ENCODE measurements at places on chromosomes 16 and 17. TPM values are rescaled to one million over a fixed set of nuclear protein-coding genes. Genes with fewer than 3 reads are reported as not detected.

GRCh38 chr16:86663685-86664521 is 85.6 kb downstream of the FOXL1 start:
- DNase-seq = no peak

Gene RCVRN
- not detected for total RNA-seq

GRCh38 chr16:31200821-31201568 is 1.6 kb downstream of the PYCARD start:
- no peak for DNase-seq

- DNase-seq = peak; percentile 55
Observed at GRCh38 chr17:57995076-57995956, 7.3 kb upstream of the VEZF1 start.

Gene NPIPB4
- 49.4 TPM for total RNA-seq

DNA sequence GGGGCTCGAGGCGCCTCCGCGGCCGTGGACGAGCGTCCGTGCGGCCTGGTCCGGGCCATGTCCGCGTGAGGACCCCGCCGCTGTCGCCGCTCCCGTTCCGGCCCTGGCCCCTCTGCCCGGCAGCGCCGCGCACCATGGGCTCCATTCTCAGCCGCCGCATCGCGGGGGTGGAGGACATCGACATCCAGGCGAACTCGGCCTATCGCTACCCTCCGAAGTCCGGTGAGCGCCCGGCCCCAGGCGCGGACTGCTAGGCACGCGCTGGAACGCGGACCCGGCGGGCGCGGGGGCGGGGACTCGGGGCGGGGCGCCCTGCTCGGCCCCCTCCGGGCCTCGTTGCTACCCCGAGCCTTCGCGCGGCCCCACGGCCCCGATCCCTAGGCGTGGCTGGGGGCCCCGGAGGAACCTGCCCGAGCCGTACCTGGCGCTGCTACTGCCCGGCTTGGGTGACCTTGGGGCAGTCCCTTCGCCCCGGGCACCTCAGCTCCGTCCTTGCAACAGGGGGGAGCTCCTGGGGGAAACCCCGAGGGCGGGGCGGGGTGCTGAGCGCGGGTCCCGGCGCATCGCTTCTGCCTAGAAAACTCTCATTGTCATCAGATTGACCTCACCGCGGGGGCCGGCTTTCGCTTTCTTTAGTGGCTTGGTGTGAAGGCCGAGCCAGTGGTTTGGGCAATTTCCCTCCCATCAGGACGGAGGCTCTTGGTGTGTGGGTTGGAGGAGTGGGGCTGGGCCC is 367 bp downstream of the MGRN1 start:
- DNase-seq = peak; percentile 75

Gene CES5A
- 0.67 TPM for total RNA-seq

DNA sequence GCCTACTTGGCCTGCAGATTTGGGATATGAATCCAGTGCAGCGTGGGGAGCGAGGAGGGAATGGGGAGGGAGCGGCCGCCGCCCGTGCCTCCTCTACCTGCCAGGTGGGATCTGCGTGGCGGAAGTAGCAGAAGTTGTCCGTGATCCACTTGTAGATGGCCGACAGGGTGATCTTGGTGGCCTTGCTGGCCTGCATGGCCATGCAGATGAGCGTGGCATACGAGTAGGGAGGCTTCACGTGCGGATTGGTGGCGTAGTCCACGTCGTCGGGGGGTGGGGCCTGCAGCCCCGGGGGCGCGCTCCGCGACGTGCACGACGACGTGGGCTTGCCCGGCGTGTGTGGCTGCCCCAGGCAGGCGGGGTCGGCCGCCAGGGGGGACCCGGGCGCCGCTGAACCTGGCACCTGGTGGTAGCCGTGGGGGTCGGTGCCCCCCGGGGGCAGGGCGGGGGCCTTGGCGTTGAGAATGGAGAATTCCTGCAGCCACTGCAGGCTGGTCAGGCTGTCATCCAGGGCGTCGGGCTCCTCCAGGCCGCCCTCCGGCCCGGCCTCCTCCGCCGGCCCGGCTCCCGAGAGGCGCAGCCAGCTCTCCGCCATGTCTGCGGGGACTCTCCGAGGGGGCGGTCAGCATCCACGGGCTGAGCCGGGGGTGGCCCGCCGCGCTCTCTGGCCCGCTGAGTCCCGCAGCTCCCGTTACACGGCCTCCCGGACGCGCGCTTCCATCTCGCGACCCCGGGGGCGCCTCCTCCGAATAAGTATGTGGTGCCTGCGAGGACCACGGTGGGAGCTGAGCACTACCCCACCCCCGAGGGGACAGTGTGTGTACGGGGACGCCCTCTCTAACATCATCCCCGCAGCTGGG is 1.0 kb downstream of the FOXJ1 start:
- peak; percentile 38 for DNase-seq

Gene GAS2L2
- not detected for total RNA-seq

- peak; percentile 13 for DNase-seq
Observed at GRCh38 chr16:66299349-66299748, 67.1 kb upstream of the CDH5 start.

- DNase-seq = no peak
Observed at GRCh38 chr17:74009056-74009625, 194.3 kb upstream of the RPL38 start.

Gene EVPL
- total RNA-seq = not detected

Gene NOXO1
- 0.67 TPM for total RNA-seq

GRCh38 chr16:53022374-53022773 is 30.3 kb downstream of the CHD9NB start:
- DNase-seq = no peak

Gene CCL23
- 8.7 TPM for total RNA-seq

GRCh38 chr17:72280881-72281280 is 160.1 kb downstream of the SOX9 start:
- no peak for DNase-seq

DNA sequence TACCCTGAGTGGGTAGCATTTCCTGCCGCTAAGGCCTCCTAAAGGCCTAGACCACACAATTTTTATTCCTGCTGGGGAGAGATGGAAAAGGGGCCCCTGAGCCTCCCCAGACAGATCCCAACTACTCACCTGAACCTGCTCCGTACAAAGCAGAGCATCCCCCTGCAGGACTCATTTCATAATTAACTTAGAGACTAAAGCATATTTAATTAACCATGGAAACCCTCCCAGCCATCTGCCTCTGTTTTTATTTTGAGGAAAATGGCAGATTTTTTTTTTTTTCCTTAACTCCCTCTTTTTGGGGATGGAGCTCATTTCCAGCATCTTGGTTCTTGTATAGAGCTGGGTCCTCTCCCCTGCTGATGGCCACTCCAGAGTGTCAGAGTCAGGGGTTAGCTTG is 96.5 kb upstream of the CRHR1 start:
- DNase-seq = no peak

Gene KCNH6
- total RNA-seq = not detected

GRCh38 chr16:81623365-81624102 is 155.6 kb upstream of the PLCG2 start:
- DNase-seq = peak; percentile 54

Gene LLGL2
- total RNA-seq = 69.6 TPM

Gene FBXW10B
- total RNA-seq = 0.59 TPM
